CD4-positive, alpha-beta T cell treated with Interleukin-2 at 100 ng/mL for 4 hours (primary cell): ENCODE measurements at places on chromosomes 2 and 18.
A peak's percentile ranks its signal among the peaks of the same experiment; 100 is the strongest.

GRCh38 chr2:103423100-103423499, 661.3 kb downstream of the TMEM182 start:
- no peak for DNase-seq

DNA sequence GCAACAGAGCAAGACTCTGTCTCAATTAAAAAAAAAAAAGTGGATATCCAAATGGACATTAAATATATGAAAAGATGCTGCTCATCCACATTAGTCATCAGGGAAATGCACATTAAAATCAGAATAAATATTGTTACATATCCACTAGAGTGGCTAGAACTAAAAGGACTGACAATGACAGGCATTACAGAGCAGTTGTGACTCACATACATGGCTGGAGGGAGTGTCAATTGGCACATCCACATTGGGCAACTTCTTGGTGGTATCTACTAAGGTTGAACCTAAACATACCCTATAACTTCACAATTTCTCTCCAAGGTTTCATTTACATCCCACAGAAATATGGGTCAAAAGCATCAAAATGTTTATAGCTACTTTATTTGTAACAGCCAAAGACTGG, 14.0 kb upstream of the DNER start:
- DNase-seq = no peak

DNA sequence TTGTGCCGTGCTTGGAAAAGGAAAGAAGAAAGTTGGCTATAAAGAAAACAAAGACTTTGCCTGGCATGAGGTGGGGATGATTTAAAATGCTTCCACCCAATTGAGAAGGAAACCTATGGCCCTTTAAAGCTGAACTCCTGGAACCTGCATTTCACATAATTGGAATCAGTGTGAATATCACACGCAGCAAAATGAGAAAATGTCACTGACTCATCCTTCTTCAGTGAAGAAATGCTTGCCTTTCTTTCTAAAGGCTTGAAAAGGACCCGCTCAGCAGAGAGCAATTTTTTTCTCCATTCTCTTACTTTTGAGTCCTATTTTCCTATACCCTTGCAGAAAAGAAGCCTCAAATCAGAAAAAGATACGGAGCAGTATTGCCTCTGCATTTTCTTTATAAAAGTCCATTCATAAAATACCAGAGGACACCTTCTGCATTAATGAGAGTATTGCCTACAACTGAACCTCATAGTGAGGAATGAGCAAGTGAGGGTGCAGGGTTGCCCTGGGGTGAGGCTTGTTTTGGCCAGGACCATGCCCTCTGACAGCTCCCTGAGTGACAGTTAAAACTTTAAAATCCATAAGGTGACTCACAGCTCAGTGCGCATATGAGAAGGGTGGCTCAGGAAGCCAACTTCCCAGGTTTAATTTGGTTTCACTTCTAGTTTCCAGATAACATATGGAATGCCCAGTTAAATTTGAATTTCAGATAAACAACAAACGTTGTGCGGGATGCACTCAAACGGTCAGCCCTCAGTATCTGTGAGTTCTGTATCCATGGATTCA, 191.9 kb upstream of the GYPC start:
- DNase-seq = no peak

DNA sequence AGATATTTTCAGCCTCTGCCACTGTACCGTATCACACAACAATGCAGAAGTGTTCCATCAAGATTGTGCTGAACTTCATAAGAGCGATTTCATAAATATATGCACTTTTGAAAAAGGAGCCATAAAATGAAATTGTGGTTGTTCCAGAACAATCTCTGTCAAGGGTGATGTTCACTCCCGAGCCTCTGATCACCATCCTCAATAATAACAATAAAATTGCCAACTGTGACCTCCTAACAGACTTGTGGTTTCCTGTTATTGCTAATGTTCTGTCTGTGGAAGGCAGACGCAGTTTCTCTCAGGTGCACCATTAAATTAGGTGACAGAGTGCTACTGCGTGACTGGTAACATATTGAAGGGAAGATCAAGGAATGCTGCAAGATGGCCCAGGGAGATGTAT, 383.7 kb downstream of the SOCS6 start:
- peak; percentile 73 for DNase-seq

- no peak for DNase-seq
Observed at GRCh38 chr2:172456002-172456401, 28.6 kb downstream of the ITGA6 start.

- DNase-seq = peak; percentile 55
Observed at GRCh38 chr2:216015722-216016464, 2.5 kb upstream of the MREG start.

DNA sequence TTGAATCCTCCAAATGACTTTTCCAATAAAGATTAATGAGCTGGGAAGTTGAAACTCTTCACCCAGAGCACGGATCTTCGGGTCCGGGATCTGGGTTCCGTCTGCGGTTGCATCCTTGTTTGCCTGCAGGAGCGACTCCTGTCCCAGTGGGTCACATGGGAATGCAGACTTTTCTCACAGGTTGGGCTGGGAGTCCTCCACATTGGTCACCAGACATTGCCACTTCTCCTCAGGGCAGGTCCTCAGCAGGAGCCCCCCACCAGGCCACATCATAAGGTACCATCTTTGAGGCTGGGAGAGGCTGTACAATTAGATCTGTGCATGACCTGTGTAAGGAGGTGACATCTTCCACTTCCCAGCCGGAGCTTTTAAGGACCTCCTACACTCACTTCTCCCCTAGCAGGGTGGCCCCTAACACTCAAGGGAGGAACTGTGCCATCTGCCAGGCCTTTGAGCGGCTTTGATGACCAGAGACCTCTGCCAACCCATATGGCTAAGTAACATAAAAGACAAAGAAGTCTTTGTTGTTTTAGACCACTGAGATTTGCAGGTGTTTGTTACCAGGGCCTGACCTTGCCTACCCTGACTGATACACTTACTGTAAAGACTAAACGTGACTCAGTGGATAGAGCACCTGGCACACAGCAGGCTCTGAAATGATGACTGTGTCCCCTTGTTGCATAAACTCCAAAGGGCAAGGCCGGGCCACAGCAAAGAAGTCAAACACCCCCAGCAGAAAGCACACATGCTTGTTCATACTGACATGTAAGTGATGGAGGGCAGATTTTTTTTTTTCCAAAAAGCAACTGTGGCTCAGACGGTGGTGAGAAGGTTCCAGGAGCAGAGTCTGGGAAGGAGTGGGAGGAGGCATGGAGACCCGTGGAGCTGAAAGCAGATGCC, 7.9 kb upstream of the TEX51 start:
- no peak for DNase-seq
